ENCODE measurements at places on chromosomes 1 and 21.

- DNase-seq = no peak
These were observed 106.0 kb upstream of the IFFO2 start for GRCh38 chr1:19062258-19063029.

DNA sequence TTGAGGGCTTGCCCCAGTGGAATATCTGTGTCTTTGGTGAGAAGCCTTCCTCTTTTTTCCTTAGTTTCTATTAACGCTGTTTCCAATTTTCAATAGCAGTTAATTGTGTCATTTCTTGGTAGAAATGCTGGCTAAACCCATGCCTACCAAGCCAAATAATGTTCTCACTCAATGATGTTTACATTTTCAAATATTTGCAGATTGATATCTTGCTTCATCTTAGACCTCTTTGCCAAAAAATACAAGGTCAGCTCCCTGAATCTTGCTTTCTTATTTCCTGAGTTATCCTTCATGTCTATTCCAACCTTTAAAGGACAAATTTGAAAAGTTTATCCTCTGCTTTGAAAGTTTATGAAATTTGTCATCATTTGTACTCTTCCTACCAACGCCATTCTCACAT is 5.1 kb downstream of the KCNJ15 start:
- no peak for DNase-seq

DNA sequence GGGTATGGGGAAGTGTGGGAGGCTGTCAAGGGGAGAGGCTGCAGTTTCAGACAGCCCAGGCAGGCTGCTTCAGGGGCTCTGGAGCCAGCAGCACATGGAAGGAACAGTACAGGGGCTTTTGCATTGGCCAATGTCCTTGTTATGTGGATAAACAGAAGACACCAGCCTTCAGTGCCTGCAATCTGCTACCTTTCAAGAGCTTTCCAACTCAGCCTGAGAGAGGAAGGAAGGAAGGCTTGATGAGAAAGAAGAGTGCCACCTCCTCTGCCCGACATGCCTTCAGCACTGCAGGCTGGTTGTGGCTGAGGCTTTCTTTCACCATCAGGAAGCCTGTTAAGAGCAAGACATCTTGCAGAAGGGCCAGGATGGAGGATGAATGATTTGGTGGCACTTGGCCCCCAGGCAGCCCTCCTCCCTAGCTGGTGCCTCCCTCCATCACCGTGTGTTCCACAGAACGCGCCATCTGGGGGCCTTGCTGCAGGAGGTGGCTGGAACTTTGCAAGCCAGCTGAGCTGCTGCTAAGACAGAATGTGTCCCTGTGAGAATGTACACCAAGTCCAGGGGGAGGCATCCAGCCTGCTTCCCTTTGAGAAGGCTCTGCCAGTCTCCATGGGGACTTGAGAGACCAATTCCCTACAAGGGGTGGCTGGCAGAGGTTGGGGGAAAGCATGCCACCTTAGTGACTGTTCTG is 372.4 kb upstream of the PROX1 start:
- no peak for DNase-seq

DNA sequence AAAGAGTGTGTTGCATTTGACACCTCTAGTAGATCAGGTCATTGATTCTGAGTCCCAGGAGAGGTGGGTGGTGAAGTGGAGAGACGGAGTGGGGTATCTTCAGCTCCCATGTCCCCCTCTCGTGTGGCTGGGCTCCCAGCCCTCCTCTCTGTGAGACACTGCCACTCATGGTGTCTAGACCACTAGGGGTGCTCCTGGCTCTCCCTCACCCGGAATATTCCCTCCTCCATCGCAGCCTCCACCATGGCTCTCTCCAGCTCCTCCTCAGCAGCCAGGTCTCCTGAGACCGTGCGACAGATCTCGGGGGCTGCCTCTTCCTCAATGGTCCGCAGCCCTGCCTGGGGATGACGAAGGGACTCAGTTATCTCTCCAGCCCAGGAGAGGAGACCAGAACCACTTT is 20.6 kb upstream of the KIF21B start:
- no peak for DNase-seq

GRCh38 chr1:193663965-193664364 is 477.6 kb upstream of the B3GALT2 start:
- DNase-seq = no peak

GRCh38 chr1:76176000-76176399 is 101.5 kb downstream of the ST6GALNAC3 start:
- no peak for DNase-seq

DNA sequence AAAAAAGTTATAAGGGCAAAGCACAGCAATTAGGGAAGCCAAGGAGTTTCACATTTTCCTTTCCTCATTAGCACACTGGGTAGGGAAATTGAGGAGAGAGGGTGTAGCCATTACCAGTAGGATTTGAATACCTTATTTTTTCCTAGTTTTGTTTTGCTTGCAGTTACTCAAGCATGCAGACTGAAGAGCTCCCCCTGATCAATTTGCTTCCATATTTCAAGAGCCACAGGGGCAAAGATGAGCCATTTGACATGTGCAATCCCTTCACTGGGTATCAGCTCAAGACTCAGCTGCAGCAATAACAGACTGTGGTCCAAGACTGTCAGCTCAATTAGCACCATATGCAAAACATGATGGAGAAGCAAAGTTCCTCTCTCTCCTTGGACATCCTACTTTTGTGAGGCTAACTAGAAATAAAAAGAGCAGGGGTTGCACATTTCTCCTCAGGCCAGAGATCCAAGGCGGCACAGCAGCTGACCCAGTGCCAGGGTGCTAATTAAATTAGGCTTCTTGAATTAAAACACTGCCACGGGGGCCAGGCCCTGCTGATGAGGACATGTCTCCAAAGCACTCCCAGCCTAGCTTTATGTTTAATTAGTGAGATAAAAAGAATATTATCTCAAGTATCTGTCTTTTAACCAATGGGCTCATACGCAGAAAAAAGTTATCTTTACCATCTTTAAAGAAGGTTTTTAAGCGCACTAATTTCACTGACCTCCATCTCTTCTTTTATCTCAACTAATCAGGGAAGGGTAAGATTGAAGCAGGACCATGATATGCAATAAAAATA is 36.7 kb upstream of the LRRC53 start:
- DNase-seq = no peak

GRCh38 chr1:20086800-20087199 is 16.8 kb downstream of the PLA2G5 start:
- DNase-seq = no peak

DNA sequence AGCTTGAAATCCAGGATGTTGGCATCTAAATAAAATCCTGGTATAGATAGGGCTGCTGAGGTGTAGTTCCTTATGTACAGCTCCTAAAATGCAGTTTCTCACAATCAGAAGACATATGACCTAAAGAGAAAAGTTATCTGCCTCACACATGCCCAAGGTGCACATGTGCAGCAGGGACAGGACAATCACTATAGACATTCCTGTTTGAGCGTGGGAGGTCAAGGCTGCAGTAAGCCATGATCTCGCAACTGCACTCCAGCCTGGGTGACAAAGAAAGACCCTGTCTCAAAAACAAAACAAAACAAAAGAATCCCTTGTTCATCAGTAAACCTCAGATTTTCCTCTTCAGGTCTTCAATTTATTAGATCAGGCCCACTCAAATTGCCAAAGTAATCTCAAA is 66.1 kb downstream of the SPATA6 start:
- DNase-seq = no peak

Measured in common myeloid progenitor, CD34-positive (primary cell).